ENCODE measurements at places on chromosomes 5 and 9.

GRCh38 chr5:172715931-172716682 is 54.9 kb downstream of the DUSP1 start:
- DNase-seq, result no peak

GRCh38 chr9:120481248-120481647 is 98.7 kb downstream of the CDK5RAP2 start:
- DNase-seq, result no peak

- no peak for DNase-seq
Measured at GRCh38 chr5:101370181-101370580, 467.1 kb upstream of the ST8SIA4 start.

DNA sequence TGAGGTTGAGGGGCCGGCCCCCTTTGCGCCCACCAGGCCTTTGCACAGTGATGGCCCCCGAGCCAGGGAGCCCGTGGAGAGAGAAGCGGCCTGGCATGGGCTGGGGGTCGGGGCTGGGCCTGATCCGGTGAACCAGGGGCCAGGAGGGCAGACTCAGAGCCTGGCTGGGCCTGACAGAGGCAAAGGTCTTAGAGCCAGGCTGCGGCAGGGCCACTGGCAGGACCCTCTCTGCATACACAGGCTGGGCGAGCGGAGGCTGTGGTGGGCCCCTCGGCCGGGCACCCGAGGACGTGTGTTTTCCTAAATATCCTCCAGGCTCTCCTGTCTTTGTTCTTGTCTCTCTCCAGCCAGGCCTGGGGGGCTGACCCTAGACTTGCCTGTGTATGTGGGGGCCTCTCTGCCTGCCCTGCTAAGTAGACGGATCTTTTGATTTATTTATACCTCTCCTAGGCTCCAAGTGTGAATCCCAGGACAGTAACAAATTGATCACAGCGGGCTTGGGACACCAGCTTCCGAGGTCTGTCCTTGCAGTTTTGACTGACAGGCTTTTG is 933 bp downstream of the NEK6 start:
- no peak for DNase-seq

DNA sequence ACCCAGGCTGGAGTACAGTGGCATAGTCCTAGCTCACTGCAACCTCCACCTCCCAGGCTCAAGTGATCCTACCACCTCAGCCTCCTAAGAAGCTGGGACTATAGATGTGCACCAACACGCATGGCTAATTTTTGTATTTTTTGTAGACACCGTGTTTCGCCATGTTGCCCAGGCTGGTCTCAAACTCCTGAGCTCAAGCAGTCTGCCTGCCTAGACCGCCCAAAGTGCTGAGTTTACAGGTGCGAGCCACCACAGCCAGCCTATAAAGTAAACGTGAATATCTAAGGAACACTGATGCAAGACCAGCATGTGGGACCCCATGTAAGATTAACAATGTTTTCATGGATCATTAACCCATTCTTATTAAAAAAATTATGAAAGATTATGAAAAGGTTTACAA is 15.9 kb downstream of the ANXA2R start:
- no peak for DNase-seq

DNA sequence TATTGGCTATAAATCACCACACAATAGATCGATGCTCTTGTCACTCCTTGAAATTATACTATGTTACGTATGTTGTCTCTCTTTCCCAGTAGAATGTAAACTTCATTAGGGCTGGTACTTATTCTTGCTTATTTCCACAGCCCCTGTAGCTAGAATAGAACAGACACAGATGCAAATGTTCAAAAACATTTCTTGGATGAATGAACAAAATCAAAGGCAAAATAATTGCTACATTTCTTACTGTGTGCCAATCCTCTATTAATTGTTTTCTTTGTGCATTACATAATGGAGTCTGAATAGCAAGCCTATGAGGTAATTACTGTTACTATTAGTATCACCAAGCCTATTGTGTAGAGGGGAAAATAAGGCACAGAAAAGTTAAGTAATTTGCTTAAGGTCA is 725 bp upstream of the OR13C2 start:
- no peak for DNase-seq

DNA sequence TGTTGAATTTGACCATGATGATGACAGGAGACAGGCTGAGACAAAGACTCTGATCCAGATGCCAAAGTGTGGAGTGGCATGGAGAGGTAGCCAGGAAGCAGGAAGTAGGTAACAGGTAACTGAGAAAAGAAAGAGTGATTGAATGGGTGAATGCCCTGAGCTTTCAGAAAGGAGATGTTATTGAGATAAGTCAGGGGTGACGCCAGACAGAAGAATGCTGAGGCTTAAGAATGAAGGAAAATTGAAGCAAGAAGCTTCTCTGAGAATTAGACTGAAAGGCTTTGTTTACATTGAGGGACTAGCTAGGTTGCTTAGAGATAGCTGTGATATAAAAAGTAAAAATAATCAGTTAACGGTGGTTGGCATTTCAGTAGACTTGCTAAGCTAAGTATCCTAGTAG is 165.7 kb downstream of the PSAT1 start:
- no peak for DNase-seq

All from activated CD4-positive, CD25-positive, alpha-beta regulatory T cell (primary cell).